ENCODE measurements at places on chromosomes 4 and X.

DNA sequence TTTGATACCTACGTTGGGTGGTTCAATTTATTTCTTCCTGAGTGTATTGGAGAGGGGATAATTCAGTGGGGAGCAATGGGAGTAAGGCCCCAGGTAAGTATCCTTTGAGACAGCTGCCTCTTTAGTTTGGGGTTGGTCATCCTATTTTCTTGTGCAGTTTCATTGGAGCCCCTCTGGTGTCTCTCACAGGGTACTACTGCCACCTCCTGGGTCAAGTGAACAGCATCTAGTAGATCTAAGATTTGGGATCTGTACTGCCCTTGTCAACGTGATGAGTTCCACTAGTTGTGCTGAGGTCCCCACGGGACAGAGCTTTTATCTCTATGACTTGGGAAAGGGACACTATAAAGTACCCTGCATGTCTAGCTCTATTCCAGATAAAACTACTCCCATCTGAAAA is 80.6 kb downstream of the PBDC1 start:
- peak; percentile 17 for DNase-seq

- no peak for DNase-seq
These were observed 431.6 kb downstream of the INPP4B start for GRCh38 chr4:142414366-142414990.

GRCh38 chrX:108250654-108251579 is 159.3 kb downstream of the ATG4A start:
- DNase-seq, result no peak

GRCh38 chrX:56986138-56986537 is 9.2 kb downstream of the SPIN3 start:
- DNase-seq, result no peak

- DNase-seq, result no peak
These were observed 36.6 kb downstream of the PCYT1B start for GRCh38 chrX:24610516-24610915.

GRCh38 chrX:54193085-54193821 is 10.2 kb upstream of the FAM120C start:
- no peak for DNase-seq

GRCh38 chr4:103400405-103400804 is 202.3 kb upstream of the CENPE start:
- DNase-seq, result no peak

Data from NCI-H1092 (cell line).